ENCODE measurements at places on chromosomes 12 and 14.
A peak's percentile ranks its signal among the peaks of the same experiment; 100 is the strongest.

GRCh38 chr12:54526812-54527630 is 22.4 kb upstream of the PDE1B start:
- no peak for DNase-seq

DNA sequence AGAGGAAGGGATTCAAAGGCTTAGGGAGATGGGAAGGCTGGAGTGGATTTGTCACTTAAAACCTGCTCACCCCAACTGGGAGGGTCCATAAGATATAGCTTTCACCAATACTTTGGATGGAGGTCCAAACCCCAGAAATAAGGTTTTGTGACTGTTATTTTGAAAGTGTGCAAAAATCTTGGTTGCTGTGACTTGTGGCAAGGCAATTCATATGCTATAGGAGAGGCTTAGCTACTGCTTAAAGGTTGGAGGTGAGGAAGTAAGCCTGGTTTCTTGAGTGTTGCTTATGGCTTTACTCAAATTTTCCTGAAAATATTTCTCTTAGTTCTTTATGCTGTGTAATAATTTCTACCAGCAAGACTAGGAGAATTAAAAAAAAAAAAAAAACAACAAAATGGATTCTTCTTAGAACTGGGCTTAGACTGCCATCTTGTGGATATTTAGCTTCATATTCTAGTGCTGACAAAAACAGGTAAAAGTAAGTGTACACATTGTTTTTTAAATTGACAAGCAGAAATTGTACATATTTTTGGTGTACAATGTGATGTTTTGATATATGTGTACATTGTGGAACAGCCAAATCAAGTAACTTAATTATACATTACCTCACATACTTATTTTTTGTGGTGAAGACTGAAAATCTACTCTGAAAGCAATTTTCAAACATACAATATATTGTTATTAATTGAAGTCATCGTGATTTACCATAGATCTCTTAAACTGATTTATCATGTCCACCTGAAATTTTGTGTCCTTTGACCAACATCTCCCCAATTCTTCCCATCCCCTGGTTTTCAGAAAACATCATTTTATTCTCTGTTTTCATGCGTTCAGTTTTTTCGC is 23.0 kb downstream of the PDE6H start:
- no peak for DNase-seq

GRCh38 chr12:102107970-102108369 is 11.9 kb downstream of the NUP37 start:
- DNase-seq = no peak

DNA sequence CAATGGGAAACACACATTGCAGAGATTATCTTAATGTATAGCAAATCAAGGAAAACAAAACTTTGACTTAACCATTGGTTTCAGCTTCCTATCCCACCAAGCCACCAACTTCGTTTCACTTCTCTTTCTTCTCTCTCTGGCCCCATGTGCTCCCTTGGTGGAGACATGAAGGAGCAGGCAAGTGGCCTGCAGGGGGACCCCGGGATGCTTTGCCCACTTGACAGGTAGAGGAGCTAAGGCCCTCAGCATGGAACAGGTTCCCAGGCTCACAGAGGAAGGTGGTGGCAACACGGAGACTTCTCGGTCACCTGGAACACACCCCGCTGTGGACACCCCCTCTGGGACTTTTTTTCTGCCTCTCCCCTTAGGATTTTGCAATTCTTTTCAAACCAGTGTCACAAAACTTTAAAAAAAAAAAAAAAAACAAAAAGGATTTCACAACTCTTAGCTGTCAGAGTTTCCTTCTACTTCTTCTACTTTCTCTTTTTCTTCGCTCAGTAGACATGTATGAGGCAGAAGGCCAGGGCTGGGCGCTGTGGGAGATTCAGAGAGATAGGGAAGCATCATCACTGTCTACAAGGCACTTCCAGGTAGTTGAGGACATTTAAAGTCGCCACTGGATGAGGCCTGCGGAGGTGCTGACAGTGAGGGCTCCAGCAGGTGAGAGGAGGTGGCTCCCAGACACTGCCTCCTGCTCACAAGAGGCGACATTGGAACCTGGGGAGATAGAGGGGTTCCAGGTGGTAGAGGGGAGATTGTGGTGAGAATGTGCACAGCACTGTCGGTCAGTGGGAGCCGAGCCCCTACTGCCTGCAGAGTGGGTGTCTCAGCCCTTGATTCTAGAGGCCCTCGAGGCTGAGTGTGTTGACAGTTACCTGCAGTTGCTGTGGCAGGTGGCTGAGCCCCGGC is 119.6 kb downstream of the GCH1 start:
- DNase-seq = no peak

DNA sequence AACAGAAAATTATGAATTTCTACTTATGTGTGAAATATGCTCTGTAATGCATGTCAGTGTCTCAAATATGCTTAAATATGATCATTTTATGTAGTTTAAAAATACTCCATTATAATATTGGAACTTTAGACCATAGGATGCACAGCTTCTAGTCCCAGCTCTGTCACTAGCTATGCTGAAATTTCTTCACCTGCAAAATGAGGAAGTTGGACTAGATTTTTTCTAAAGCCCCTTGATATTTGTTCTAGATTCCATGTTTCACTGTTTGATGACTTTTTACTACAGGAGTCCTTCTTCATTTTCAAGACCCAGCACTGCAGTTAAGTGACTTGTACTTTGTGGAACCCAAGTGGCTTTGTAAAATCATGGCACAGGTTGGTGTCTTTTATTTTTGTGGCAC is 90.1 kb downstream of the LRRK2 start:
- no peak for DNase-seq

DNA sequence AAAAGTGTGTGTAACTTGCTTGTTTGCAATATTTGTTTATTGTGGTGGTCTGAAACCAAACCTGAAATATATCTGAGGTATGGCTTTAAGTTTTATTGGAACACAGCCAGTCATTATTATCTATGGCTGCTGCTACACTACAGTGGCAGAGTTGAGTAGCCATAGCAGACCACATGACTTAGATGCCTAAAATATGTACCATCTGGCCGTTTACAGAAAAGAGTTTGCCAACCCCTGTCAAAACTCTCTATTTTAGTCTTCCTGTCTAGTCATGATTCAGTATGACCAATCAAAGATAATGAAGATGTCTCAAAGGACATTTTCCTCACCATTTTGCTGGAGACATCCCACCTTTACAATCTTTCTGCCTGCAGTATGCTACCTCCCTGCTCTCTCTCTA is 242.3 kb downstream of the ANO6 start:
- no peak for DNase-seq

- DNase-seq = no peak
These were observed 111.3 kb downstream of the RMST start for GRCh38 chr12:97573901-97574300.

DNA sequence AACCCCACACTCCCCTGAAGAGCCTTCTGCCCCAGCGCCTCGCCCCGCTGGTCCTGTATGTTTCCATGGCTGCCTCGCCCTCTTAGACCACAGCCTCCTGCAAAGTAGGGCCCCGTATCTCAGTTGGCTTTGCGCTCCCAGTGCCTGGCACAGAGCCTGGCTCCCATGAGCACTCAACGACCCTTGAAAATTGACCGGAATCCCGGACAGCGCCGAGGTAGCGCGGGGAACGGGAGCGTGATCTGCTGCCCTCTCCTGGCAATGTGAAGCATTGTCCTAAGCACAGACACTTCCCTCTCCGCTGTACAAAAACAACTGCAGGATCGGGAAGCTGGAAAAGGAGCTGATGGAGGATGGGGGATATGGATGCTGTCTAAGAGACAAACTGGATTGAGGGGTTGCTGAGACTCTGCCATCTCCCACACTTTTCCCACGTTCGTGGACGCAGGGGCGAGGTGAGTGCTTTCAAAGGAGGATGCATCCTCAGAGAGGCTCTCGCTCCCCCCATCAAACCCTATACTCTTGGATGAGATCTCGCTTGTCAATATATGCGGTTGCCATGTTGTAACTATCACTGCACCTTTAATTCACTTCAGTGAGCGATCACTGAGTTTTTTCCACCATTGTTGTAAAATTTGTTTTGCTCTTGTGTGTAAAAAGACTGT is 10.7 kb upstream of the FKBP4 start:
- peak; percentile 20 for DNase-seq

DNA sequence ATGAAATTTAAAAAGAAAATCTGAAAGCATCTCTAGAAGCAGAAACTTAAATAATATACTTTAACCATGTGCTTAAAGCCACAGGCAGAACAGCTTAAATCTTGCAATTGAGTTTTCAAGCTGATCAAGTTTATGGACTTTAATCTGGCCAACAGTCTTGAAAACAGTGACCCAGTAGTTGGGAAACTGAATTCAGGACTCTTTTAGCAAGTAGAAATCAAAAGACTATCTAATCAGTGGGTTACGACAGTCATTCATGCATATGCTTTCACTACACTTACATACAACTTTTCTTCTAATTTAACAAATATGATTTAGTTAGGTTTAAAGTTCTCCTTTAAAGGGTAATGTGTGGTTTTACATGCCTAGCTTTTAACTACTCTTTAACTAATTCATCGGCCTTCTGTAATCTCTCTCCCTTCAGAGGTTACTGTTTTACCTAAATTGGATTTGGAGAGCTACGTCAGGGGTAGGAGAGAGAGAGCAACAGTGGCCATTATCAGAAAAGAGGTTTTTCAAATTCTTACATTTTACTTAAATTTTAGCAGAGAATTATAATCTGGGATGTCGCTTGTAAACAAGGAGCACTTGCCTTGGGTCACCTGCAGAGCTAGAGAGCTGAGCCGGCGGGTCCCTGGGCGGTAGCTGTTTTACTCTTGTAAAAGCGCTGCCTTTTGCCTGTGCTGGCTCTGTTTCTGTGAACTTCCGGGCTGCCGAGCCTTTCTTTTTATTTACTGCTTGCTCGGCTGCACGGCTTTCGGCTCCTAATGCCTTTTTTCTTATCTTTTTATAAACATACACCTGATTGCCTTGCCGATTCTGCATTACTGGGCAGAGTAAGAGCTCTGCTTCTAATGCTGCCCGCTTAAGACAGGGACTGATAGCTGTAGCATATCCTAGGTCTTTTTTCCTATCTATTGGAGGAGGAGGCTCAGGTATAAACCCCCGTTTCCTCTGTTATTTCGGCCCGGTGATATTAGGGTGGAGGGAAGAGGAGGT is 17.4 kb upstream of the LYZ start:
- peak; percentile 39 for DNase-seq

Data from NCI-H510A (cell line).